ENCODE measurements at places on chromosomes 1 and 21.

DNA sequence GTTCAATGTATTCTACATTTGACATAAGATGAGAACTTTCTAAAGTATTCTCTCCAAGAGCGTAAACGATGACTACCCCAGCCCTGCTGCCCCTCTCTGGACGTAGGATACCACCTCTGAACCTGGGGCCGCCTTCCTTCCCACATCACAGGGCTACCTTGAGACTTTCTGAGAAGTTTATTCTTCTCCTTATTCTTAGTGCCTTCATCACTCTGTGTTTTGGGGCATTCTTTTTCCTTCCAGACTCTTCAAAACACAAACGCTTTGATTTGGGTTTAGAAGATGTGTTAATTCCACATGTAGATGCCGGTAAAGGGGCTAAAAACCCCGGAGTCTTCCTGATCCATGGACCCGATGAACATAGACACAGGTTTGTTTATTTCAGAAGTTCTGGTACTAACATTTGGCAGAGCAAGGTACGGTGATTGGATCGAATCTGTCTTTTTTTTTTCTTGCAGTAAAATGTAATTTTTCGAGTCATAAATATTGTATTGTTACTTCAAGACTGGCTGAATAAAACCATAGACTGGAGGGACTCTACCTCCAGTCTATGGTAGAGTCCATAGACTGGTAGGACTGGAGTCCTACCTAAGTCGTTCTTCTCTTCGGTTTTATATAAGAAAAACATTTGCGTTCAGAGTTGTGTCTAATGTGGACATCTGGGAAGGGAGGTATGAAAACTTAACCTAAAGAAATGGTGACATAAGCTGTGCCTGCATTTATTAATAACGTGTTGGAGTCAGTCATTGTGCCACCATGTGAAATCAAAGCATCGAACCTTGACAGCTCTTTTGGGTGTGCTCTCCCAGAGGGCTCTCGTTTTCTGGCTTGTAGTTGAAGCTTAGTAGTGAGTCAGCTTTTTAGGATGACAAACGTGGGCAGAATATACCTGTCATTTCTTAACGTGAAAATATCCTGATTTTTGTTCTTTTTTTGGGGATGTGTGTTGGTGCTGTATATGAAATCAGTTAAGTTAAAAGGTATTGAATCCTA, 1.2 kb downstream of the MAN1A2 start:
- DNase-seq = no peak

- DNase-seq = no peak
Measured at GRCh38 chr1:4960336-4960735, 305.9 kb downstream of the AJAP1 start.

DNA sequence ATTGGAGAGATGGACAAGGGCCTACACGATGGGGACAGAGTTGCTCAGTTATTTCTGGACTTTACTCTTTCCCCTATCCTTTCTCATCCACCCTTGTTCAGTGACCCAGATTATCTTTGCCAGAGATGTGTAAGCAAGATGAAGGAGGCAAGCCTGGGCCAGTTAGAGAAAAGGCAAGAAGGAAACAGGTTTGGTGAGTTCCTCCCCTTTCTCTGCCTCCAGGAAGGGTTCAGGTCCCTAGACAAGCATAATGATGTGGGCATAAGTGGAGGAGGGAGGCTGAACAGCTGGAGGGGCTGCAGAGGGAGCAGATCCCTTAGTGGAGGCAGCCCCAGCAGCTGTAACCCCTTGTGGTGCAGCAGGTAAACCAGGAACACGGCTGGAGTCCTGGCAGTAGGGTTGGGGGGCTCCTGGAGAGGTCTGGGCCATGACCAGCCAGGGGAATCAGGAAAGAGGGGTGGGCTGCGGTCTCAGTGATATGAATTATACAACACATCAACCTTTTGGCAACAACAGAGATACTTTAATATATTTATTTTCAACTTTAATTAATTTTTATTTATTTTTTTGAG, 9.2 kb upstream of the CDC42 start:
- DNase-seq = no peak

GRCh38 chr21:33783187-33783979, 132.2 kb downstream of the ATP5PO start:
- DNase-seq = no peak

DNA sequence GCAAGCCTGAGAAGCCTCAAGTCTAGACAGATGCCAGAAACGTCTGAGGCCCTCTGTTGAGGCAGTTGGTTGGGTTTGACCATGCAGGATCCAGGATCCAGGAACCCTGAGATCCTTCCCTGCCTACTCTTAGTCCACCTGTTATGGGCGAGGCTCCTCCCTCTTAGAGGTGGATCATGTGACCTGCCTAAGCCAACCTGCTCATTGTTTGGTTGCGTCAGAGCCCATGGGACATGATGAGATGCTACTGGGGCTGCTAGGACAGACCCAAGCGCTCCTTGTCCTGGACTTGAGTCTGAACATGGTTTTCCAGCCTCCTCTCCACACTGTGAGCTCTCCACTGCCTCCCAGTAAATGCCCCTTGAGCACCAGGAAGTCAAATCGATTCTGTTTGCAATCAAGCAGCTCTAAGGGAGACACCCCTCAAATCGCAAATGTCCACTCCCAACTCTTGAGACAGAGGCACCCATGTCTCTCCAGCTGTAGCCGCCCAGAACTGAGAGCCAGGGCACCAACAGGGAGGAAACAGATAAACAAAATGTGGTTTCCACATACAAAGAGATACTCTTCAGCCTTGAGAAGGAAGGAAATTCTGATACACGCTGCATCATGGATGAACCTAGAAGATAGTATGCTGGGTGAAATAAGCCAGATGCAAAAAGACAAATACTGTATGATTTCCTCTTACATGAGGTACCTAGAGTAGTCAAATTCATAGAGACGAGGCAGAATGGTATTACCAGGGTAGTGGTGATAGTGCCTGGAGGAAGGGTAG, 31.7 kb upstream of the WNT4 start:
- no peak for DNase-seq

DNA sequence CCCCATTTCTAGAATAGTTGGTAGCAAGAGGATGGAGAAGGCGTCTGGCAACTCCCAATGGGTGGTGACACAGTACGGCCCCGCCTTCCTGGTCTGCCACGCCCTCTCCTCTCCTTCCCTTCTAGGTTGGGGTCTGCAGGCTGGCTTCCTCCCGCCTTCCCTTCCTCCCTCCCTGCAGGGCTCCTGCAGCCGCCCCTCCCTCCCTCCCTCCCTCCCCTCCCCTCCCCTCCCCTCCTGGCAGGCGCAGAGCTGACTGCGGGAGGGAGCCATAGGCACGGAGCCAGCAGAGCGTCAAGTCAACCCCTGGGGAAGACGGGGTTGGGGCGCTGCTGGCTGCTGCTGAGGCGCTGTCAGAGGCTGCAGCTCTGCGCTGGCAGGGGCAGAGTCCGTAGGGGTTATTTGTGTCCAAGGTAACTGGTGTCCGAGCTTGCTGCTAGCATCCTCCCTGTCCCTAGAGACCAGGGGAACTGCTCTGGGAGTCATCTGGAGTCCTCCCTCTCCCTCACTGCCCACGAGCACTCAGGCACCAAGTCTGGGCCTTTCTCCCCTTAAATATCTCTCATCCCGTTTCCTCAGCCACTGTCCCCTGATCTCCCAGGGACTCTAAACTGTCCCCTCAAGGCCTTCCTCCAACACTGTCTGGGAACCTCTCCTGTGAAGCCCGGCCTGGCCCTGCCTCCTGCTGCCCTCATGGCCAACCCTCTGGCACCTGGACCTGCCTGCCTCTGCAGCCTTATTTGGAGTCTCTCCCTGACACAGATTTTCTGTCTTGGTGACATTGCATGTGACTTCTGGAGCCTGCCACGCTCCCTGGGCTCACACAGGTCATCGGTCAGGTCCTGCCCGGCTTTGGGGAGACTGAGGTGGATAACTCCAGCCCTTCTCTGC, 57.4 kb upstream of the ACOT11 start:
- DNase-seq = no peak

GRCh38 chr21:14690886-14691285, 144.8 kb upstream of the SAMSN1 start:
- no peak for DNase-seq

GRCh38 chr1:37948166-37948565, 1.3 kb upstream of the INPP5B start:
- DNase-seq = no peak

DNA sequence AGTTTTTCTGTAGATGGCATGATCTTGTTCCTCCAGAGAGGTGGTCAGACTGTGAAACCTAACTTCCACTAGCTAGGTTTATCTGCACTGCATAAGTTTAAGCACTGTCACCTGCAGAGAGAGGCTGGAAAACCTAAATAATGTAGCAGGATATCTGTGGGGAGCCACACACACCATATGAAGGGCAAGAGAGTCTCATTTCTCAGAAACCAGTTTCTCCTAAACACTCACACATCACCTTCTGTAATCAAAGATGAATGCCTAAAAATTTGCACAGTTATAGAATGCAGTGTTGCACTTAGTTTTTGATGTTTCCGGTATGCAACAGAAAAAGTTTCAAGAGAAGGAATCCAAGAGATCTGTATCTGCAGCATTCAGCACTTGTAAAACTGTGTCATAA, 654.6 kb downstream of the ADGRL2 start:
- DNase-seq = no peak

DNA sequence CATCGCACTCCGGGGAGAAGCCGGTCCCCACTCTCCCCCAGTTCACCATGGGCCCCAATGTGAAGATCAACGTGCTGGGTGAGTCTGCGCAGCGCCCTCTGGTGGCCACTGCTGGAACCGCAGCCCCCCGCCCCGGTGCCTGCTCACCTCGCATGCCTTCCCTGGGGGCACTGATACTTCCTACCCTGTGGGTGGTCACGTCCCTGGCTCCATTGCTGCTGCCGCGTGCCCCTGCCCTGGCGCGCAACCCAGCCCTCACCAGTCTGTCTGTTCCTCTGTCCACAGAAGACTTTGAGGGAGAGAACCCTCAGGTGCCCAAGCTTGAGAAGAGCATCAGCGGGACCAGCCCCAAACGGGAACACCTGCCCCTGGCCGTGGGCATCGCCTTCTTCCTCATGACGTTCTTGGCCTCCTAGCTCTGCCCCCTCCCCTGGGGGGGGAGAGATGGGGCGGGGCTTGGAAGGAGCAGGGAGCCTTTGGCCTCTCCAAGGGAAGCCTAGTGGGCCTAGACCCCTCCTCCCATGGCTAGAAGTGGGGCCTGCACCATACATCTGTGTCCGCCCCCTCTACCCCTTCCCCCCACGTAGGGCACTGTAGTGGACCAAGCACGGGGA, 7.6 kb downstream of the EFNA3 start:
- peak; percentile 75 for DNase-seq

GRCh38 chr1:22140694-22141093, 2.2 kb downstream of the WNT4 start:
- no peak for DNase-seq

- DNase-seq = no peak
Measured at GRCh38 chr1:115978292-115978941, 2.1 kb downstream of the SLC22A15 start.

- DNase-seq = no peak
Measured at GRCh38 chr1:50959303-50959912, 659 bp downstream of the FAF1 start.

Data from CD4-positive, alpha-beta T cell treated with Interferon gamma for 1 hour (primary cell).